CD8-positive, alpha-beta memory T cell (primary cell): ENCODE measurements at places on chromosomes 6 and 20.

DNA sequence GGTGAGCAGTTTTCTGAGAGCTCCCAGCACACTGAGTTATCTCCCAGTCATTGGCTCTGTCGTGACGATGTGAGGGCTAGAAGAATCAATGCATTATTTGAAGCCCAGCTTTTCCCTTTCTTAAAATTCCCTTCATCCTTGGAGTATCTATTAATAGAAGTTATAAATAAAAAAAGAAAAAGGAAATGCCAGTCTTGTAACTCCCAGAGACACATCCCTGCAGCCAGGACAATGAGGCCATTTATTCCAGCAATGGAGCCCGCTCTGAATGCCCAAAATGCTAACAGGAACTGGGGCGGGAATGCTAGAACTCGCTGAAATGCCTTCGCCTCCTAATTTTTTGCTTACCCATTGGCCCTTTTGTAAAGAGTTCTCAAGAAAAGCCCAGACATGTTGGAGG lies 305.8 kb downstream of the TFAP2C start:
- no peak for DNase-seq

GRCh38 chr20:50293284-50294139 lies 102.9 kb downstream of the CEBPB start:
- no peak for DNase-seq

- DNase-seq, result no peak
These were observed 25.4 kb downstream of the CCDC167 start for GRCh38 chr6:37474316-37474715.

DNA sequence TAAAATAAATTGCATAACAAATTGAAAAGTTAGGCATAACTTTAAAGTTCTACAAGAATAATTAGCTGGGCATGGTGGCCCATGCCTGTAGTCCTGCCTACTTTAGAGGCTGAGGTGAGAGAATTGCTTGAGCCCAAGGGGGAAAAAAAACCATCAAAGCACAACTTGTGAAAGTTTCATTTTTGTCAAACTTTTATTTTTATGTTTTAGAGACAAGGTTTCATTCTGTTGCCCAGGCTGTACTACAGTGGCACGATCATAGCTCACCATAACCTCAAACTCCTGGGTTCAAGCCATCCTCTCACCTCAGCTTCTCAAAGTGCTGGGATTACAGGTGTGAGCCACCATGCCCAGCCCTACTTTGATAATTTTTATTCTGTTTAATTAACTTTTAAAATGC lies 14.2 kb downstream of the KATNA1 start:
- no peak for DNase-seq

- no peak for DNase-seq
These were observed 155.8 kb downstream of the MBOAT1 start for GRCh38 chr6:20056350-20056992.

- DNase-seq, result no peak
These were observed 15.0 kb downstream of the CALHM6 start for GRCh38 chr6:116476002-116476678.

- DNase-seq, result no peak
These were observed 26.0 kb downstream of the SDCBP2 start for GRCh38 chr20:1302685-1303541.
